ENCODE measurements at places on chromosomes 1 and 21.

GRCh38 chr21:43294194-43294902 lies 125.5 kb downstream of the CRYAA start:
- DNase-seq = no peak

- DNase-seq = no peak
Measured at GRCh38 chr1:231485029-231485784, 43.3 kb upstream of the TSNAX start.

DNA sequence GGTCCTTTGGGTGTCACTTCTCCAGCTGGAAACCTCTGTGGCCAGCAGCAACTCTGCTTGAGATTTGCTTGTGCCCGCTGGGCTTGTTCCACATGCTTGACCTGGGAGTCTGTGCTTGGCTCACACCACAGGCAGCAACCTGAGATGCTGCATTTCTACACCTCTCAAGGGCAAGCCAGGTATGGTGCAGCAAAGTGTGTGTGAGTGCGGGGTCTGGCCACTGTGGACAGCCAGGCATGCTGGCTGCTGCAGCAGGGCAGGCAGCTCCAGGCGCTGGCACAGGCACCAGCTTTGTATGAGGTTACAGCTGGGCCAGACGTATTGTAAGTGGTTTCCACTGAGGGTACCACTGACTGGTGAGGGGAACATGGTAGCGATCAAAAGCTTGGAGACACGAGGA lies 242.0 kb downstream of the PTGER3 start:
- DNase-seq = no peak

DNA sequence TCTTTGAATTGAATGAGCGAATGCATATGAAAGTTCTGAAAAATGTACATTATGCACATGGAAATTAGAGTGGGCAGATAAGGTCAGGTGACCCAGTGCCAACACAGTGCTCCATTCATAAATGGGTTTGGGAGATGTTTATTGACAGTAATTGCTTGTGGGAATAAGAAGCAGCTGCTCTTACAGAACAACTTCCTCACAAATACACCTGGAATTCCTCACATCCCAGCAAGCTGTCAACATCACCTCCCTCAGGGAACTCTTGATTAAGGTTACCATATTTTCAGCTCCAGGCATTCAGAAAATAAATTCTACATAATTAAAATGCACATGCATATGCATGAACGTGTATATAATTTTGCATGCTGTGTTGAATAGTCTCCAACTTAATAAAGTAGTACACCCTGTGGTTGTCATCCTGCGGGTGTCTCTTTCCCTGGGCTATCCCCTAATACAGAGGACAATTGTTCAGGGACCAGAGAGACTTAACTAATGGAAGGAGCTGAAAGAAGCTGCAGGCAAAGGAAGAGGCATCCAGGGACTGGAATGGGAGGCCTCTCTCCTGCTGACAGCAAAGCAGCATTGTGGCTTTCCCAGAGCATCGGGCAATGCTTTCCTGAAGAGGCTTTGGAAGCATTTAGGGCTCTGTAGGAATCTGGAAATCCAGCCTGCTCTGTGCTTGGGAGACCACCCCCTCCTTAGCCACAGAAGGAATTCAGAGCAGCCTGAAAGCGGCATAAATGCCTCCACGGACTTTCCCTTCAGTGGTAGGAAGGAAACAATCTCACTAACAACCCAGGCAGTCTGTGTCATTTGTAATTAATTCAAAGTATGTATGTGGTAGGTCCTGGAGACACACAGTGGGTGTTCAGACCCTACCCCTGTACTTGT lies 55.2 kb upstream of the GNG12 start:
- no peak for DNase-seq

GRCh38 chr1:172777767-172778166 lies 118.9 kb downstream of the FASLG start:
- no peak for DNase-seq

DNA sequence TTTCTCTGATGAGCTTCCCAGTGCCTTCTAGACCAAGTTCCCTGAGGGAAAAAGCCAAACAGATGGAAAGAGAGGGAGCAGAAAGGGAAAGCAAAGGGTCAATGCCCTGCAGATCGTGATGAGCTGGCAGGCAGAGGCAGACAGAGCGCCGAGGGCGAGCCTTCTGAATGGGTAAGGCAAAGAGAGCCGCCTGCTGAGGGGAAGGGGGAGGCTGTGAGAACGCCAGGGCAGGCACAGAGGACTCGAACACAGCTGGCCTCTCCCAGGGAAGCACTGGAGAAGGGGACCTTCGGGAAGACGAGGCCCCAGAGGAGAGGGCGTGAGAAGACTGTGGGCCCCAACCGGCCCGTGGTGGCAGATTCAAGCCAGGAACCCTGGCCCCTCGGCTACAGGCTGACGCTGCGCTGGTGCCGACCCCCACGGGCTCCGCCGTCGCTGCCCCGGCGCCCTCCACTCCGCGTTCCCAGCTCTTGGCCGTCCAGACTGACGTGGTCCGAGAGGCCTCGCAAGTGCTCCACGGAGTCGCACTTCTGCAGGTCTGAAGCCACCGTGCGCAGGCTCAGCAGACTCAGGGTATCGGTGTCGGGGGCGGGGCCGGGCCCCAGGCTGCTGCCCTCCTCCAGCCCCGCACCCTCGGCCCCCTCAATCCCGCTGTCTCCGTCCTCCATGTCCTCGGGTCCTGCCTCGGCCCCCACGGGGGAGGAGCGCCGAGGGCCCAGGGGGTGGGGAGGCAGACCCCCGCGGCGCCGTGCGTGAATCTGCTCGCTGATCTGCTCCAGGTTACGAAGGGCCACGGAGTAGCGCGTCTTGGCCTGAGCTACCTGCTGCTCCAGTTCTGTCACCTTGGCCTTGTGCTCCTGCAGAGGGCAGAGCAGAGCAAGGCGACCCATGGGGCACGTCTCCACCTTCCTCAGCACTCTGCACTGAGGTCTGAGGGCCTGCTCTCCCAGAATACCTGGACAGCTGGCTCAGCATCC lies 13.9 kb downstream of the SH3BP5L start:
- DNase-seq = no peak

GRCh38 chr1:231934797-231935196 lies 308.2 kb downstream of the DISC1 start:
- no peak for DNase-seq

- DNase-seq = no peak
Measured at GRCh38 chr21:29656504-29657239, 283.1 kb downstream of the GRIK1 start.

- DNase-seq = no peak
Measured at GRCh38 chr1:77899647-77900320, 11.4 kb downstream of the NEXN start.

- no peak for DNase-seq
Measured at GRCh38 chr1:219476116-219476515, 136.8 kb downstream of the ZC3H11B start.

DNA sequence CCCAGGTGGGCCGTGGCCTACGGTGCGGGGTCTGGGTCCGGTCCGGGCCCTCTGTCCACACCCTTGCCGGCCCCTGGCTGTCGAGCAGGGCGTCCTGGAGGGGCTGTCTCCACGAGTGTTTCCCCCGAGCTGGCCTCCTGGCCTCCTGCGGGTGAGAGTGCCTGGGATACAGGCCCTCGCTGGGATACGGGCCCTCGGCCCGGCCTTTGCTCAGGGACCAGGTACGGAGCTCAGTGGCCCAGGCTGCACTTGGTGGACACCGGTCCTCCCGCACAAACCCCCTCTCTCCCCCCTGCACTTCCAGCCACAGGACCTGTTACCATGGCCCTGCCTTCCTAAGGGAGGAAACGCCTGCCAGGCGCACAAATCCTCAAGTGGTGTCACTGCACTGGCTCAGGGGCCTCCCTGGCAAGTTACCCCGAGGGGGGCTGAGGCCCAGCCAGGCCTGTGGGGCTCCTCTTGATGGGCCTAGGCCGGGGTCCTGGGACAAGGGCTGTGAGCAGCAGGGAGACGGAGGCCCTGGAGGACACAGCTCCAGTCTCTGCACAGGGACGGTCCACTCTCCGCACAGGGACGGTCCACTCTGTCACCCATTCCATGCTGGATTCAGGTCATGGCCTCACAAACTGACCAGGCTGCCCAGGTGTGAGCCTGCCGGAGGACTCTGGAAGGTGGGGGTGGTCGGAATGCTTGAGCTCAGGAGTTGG lies 18.2 kb upstream of the RNF223 start:
- DNase-seq = no peak

- no peak for DNase-seq
Measured at GRCh38 chr1:159300146-159300545, 2.0 kb upstream of the FCER1A start.

GRCh38 chr1:58823481-58824010 lies 39.7 kb upstream of the JUN start:
- no peak for DNase-seq

DNA sequence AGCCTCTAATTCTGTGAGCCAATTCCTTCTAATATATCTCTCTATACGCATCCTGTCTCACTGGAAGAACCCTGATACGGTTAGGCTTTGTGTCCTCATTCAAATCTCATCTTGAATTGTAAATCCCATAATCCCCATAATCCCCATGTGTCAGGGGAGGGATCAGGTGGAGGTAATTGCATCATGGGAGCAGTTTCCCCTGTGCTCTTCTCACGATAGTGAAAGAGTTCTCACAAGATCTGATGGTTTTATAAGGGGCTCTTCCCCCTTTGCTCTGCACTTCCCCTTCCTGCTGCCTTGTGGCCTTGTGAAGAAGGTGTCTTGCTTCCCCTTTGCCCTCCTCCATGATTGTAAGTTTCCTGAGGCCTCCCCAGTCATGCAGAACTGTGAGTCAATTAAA lies 116.1 kb downstream of the MRPS6 start:
- DNase-seq = no peak

GRCh38 chr1:60169206-60169605 lies 95.6 kb upstream of the C1orf87 start:
- DNase-seq = no peak

- peak; percentile 46 for DNase-seq
Measured at GRCh38 chr1:204453141-204453772, 41.3 kb downstream of the PIK3C2B start.

DNA sequence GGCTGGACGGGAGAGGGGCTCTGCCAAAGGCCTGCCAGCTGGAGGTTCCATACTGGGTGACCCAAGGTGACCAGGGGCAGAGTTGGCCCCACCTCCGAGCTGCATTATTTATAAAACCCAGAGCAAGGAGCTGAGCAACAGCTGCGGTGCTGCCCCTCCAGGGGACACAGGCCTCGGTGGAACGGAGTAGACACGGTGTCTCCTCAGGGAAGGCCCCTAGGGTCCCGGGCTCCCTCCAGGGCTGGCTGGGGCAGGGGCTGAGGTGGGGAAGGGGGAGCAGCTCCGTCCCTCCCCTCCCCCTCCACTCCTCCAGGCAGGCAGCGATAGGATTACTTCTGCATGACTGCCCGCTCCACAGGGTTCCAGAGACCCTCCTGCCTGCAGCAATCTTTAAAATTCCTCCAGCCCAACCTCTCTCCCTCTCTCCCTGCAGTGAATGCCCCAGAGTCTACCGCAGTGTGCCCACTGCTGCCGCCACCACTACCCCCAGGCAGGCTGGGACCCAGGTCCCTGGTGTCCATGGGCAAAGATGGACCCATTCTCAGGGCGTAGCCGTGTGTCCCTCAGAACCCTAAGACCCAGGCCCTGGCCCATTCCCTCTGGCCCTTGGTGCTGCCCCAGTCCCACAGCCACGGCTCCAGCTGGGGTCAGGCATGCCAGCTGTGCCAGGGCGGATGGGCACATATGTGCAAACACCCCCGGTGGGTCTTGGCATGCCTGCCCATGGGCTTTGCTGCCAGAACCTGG lies 10.8 kb downstream of the AHDC1 start:
- DNase-seq = no peak

GRCh38 chr1:94721240-94721639 lies 98.9 kb upstream of the SLC44A3 start:
- DNase-seq = no peak

DNA sequence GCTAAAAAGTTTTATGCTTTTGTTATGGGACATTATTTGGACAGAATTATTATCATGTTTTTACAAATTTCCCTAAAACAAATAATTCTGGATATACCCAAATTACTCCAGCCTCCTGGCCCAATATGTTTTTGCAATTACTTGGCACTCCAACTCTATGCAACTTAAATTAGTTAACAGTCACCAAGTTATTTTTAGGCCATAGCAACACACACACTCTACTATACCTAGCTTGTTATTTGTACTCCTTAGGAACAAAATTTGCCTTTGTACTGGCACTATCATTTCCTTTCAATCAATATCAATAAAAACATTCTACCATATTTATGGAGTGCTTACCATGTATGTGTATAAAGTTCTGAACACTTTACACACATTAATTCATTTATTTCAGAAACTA lies 7.7 kb downstream of the DUSP10 start:
- DNase-seq = no peak

- no peak for DNase-seq
Measured at GRCh38 chr1:30332116-30333094, 391.0 kb downstream of the MATN1 start.

- no peak for DNase-seq
Measured at GRCh38 chr1:236394879-236395229, 768 bp downstream of the EDARADD start.

DNA sequence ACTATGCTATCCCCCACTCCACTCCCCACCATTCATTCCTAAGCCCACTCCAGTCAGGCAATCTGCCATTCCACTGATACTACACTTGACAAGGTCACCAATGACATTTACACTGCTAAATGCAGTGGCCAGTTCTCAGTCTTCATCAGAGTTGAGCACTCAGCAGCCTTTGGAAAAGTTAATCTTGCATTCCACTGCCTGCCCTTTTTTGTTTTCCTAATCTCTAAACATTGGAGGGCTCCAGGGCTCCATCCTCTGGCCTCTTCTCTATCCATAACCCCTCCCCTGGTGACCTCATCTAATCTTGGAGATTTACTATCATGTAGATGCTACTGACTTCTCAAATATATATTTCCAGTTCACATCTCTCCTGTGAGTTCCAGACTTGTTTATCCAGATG lies 70.9 kb upstream of the S1PR1 start:
- no peak for DNase-seq

- no peak for DNase-seq
Measured at GRCh38 chr1:107135463-107135862, 5.4 kb upstream of the NTNG1 start.

DNA sequence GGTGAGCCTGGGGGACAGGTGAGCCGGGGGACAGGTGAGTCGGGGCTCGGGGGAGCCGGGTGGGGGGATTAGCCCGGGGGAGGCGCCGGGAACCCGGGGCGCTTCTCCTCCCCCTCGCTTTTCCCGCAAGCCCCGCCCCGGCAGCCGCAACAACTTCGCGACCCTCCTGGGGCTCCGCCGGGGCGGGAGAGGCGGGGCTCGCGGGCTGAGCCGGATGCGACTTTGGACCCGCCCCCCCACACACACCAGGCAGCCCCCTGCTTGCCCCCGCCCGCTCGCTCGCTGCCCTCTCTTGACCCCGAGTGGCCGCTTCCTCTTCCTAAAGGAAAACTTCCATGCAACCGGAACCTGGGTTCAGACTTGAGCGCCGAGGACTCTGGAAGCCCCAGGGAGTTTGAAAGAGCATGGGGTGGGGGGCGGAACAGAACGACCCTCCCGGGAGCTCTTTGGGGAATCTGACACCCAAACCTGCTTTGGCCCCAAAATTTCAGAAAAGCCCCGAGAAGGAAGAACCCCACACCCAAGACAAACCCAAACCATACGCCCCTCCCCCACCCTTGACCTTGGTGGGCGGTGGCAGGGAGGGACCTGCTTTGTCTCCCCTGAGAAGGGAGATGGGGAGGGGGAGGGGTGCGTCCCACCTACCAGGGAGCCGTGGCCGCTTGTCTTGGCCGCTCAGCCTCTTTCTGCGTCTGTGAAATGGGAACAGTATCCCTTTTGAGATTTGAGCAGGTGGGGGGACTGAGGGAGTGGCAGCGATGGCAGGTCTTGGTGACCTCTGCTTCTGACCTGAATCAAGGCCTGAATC lies 550 bp downstream of the ARHGEF16 start:
- no peak for DNase-seq

GRCh38 chr1:51666478-51666877 lies 49.6 kb downstream of the OSBPL9 start:
- no peak for DNase-seq

- DNase-seq = no peak
Measured at GRCh38 chr1:35287807-35288640, 19.5 kb downstream of the ZMYM4 start.

All from stimulated activated CD8-positive, alpha-beta memory T cell treated with anti-CD3 and anti-CD28 coated beads, Interleukin-4, amount 100 ng/mL, for 1 hour (primary cell).